NCI-H1105 treated with DMSO at 0.1 percent for 48 hours (cell line): ENCODE measurements at places on chromosomes 11 and 22.

DNA sequence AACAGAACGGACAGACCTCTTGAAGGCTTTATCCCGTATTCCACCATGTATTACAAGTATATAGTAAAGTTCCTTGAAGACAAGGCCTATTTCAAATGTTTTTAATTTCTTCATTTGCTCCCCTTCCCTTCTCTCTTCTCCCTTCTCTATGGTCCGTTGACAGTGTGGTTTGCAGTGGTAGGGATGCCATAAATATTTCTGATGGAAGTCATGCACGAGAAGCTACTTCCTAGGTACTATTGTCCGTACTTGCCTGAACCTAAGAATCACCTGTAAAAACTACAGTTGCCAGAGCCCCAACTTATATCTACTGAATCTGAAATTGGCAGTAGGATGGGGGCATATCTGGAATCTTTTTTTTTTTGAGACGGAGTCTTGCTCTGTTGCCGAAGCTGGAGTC lies 2.8 kb downstream of the PISD start:
- no peak for DNase-seq

GRCh38 chr11:13118650-13119049 lies 109.5 kb downstream of the RASSF10 start:
- no peak for DNase-seq

- DNase-seq = no peak
Measured at GRCh38 chr11:2474059-2474901, 29.5 kb downstream of the KCNQ1 start.

DNA sequence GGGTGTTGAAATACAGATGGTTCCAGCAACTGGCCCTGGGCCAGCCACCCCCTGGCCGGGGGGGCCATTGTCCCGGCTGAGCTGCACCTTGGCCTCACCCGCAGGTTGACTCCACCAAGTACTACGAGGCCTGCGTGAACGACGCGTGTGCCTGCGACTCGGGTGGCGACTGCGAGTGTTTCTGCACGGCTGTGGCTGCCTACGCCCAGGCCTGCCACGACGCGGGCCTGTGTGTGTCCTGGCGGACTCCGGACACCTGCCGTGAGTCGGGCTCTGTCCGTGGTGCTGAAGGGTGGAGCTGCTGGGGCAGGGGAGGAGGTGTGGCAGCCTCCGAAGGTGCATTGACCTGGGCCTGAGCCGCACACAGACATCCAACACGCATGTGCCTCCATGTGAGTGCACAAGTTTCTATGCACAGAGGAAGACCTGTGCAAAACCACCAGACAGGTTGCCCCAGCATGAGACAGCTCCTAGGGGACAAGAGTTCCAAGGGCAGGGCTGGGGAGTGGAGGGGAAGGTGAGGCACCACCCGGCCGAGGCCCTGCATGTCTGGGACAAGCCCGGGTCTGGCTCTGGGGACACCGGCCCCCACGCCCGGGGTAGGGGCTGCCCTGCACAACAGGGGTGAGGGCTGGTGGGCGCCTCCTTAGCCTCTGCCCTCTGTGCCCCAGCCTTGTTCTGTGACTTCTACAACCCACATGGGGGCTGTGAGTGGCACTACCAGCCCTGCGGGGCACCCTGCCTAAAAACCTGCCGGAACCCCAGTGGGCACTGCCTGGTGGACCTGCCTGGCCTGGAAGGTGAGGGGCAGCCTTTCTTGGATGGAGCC lies 16.1 kb downstream of the MUC5B start:
- no peak for DNase-seq

DNA sequence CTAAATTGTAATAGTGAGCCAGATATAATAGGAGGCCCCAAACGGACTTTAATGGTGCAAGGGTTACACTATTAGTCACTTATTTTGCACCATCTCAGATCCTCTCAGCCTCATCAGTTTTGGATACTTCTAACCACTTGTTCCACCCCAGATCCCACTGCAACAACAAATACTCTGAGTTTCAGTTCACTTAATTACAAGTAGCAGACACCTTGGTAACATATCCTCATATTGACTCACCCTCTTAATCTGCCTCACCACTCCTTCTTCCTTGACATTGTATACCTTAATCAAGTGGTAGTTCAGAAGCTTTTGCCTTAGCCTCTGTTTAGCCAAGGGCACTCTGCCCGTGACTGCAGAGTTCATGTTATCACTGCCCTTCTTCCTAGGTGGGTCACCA lies 256.1 kb upstream of the UBASH3B start:
- no peak for DNase-seq

DNA sequence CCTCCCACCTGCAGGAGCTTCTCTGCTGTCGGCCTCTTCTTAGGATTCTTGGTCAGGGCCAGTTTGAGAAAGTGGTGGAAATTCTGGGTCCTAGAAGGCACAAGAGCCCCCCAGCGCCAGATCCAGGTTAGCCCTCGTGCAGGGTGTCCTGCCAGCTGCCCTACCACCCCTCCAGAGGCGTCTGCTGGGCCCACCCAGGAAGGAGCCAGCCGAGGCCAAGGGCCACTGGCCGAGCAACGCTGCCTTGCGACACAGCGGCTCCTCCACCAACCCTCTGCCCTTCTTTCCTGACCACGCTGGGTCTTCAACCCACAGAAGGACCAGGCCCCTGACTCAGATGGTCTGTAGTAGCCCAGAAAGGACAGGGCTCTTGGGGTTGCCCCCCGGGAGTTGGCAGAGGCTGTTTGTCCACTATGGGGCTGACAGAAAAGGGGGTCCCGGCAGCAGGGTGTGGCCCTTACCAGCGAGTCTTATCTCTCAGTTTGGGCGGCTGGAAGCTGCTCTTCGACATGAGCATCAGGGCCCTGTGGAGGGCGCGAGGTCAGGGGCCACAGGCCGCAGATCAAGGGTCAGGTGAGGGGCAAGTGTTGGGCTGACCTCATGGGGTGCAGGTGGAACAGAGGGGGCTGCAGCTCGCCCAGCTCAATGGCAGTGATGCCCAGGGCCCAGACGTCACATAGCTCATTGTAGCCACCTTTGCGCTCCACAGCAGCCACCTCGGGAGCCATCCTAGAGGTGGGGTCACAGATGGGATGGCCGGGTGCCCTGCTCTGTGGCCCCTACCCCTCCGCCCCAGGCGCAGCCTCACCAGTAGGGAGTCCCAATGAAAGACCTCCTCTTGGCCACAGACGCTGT lies 2.5 kb downstream of the MAP4K2 start:
- no peak for DNase-seq

DNA sequence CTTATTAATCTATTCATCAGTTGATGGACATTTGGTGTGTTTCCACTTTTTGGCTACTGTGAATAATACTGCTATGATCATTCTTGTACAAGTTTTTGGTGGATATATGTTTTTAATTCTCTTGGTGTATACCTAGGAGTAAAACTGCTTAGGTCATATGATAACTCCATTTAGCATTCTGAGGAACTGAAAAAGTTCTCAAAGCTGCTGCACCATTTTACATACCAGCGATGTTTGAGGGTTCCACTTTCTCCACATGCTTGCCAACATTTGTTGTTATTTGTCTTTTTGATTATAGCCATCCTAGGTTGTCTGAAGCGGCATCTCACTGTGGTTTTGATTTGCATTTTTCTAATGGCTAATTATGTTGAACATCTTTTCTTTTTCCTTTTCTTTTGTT lies 4.1 kb upstream of the ACER3 start:
- DNase-seq = no peak

DNA sequence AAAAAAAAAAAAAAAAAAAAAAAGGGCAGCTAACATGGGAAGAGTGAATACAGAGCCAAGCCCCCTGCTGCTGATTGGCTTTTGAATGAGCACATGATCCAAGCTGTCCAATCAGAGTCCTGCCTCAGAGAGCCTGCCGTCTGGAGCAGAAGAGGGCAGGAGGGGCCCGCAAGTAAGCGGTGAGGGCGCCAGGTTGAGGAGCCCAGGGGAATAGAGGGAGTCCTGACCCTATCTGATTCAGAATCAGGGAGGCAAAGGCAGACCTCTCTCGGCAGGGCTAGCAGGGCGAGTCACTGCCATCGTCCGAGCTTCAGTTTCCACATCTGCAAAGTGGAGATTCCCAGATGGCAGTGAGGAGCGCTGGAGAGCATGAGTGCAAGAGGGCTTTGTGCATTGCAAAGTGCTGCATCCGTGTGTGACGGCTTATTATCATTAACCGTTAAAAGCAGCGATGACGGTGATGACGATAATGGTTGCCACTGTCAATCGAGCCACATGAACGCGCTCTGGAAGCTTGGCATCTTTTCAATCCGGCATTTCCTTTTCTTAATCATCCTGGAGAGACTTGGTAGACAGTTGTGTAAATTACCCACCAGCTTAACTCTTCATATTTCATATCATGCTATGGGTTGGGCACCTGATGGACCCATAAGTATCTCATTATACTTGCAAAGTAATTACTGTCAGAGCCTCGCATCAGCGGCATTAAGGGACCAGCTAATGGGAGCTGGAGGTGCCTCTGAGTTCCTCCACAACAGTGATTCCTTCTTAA lies 68.6 kb upstream of the ATXN10 start:
- DNase-seq = no peak

DNA sequence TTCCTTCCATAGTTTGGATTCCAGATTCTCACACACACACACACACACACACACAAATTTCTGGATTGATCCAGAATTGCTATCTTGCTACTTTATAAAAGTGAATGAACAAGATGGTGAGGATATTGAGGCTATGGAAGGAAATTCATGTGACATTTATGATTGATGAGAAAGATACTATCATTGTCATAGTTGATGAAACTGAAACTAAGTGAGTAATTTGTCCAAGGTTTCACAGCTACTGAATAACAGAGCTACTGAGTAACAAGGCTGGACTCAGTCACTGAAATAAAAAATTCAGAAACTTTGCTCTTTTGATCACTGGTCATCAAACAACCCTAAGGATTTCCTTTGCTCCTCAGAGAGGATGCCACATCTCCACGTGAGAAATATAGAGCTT lies 16.2 kb downstream of the OR5D16 start:
- no peak for DNase-seq

DNA sequence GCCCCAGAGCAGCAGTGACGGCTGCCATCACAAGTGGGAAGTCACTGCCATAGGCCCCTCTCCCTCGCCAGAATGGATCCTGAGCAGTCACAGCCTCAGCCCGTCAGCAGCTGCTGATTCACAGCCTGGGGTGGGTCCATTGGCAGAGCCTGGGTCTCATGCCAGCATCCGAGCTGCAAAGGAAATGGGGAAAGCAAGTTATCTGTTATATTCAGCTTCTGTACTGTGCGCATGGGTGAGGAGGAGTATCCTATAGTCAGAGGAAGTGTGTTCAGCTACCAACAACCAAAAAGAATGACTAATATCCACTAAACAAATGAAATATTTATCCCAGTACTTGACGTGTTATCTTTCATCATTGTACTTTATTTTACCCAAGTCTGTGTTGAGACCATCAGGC lies 119.7 kb downstream of the RCN1 start:
- DNase-seq = no peak
